ENCODE measurements at places on chromosomes 7 and 10. TPM values are rescaled to one million over a fixed set of nuclear protein-coding genes. Genes with fewer than 3 reads are reported as not detected.
A peak's percentile ranks its signal among the peaks of the same experiment; 100 is the strongest.

The OR2A5 gene
- not detected for total RNA-seq

DNA sequence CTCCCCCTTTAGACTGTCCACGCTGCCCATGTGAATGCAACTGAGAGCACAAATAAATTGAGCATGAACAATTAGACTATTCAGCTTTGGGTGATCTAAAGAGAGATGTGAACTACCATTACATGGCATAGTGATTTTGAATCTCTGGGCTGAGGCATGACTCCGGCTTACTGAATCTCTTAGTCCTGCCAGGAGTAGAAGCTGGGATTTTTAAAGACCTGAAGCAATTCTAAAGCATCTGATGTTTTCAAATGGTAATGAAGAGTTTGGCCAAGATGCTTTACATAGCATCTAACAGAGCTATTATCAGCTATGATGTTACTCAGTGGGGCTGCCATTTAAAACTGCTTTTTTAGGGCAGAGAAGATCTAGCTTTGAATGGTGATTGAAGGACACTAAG is 1059.1 kb downstream of the SORCS3 start:
- no peak for DNase-seq

DNA sequence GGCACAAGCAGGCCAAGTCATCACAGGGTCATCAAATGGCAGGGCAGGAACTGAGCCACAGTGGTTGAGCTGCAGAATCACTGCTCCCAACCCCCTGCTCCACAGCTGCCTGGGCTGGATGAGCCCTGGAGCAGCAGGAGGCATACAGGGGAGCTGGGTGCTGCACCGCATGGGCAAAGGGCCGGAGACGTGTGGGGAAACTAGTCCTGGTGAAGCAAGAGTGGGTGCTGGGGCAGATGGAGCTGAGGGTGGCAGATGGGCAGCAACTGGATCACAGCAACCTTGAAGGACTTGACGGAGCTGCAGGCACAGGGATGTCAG is 16.0 kb upstream of the VOPP1 start:
- DNase-seq = no peak

The ATRNL1 gene
- 0.12 TPM for total RNA-seq

DNA sequence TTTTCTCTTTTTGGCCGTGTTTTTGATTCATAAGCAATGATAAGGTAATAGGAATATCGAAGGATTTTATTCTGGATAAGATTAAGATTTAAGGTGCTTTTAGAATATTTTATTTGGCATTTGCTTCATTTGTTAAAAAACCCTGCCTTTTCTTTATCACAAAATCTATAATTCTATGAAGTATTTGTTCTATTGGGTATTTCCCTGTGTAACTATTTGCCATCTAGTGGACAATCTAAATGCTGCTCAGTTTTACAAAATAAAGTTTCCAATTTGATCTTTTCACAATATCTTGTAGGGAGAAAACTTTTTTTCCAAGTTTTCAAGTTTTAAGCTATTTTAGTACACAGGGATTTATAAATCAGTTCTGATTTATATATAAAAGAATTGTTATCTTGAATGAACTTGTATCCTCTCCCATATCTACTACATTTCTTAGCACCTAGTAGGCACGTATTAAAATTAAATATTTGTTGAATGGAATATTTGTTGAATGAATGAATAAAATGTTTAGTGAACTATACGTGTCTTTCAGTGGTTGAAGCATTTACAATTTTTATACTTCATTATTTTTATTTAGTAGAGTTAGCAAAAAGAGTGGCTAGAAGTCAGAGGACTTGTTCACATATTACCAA is 26.5 kb downstream of the ANKRD7 start:
- no peak for DNase-seq

DNA sequence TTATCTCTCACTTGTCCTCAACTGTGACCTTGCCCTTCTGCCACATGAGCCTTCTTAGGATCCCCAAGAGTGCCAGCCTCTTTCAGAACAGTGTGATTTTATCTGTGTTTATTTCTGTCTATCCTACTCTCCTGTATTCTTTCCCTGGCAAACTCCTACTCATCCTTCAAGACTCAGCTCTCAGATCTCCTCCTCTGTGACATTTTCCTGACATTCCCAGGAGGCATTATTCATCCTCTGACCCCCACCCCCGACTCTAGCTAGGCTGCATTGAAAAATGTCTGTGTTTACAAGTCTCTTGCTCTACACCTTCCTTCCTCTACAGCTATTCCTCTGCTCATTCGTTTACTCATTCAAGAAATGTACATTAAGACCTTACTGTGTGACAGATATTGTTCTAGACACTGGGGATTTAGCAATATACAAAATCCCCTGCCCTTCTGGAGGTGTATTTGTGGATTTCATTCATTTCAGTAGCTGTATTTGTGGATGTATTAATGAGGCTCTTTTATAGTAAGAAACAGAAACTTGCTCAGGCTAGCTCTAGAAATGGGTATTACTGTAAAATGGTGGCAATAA is 61.4 kb upstream of the COMTD1 start:
- no peak for DNase-seq

The WDR37 gene
- 14.1 TPM for total RNA-seq

The TTYH3 gene
- total RNA-seq = 20.5 TPM

The TMEM229A gene
- total RNA-seq = not detected

The SCART1 gene
- 0.10 TPM for total RNA-seq

- no peak for DNase-seq
Measured at GRCh38 chr10:78620985-78621799, 447.6 kb upstream of the ZMIZ1 start.

- no peak for DNase-seq
Measured at GRCh38 chr10:86961481-86962091, 3.2 kb downstream of the SNCG start.

DNA sequence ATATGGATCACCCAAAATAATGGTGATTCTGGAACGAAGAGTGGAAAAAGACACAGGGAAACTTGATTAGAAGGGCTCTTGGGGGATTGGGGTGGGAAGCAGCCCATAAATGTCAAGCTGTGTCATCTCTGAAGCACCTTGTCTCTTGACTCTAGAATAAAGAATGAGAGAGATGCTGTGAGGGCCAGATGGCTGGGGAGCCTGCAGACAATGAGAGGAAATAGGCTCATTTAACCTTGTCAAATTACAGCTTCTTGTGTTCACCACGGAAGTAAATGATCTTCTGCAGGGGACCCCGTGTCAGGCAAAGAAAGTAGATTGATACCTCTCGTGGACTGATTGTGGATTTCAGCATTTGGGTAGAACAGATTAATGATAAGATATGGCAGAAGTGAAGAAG is 159.3 kb downstream of the ST7 start:
- no peak for DNase-seq

GRCh38 chr7:133253519-133253875 is 619 bp downstream of the EXOC4 start:
- DNase-seq = no peak

DNA sequence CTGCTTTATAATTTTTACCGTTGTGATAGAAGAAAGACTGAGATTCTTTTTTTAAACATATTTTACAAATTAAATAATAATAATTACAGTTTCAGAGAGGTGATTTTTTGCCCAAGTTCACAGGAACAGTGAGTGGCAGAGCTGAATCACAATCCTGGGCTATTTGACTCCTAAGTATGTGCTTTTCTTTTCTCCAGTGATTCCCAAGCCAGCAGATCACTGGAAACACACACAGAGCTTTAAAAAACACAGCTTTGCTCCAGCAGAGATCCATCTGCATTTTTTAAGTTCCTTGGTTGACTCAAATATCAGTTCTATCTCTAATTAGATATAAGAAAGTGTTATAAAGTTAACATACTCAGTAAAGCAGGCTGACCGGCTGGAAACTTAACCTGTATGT is 69.0 kb downstream of the AHR start:
- no peak for DNase-seq

DNA sequence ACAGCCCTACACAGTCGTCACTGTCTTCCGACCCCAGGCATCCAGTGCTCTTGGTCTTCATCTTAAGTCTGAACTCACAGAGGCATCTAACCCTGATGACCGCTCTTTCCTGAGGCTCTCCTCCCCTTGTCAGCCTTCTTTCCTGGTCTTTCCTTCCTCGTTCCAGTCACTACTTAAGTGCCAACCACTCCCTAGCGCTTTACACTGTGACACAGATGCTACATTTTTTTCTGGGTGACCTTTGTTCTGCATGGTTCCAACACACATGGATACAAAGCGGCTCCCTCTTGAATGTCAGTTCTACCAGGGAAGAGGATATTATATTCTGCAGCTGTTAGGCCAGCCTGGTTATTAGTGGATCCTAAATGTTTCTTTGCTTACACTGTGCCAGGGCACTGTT is 12.7 kb downstream of the YWHAG start:
- no peak for DNase-seq

- peak; percentile 76 for DNase-seq
Measured at GRCh38 chr10:27252267-27253000, 11.8 kb upstream of the ACBD5 start.

The NPTX2 gene
- 4.8 TPM for total RNA-seq

The ZNF503 gene
- 2.2 TPM for total RNA-seq

- peak; percentile 59 for DNase-seq
Measured at GRCh38 chr10:95242581-95243317, 48.1 kb downstream of the PDLIM1 start.

GRCh38 chr10:58992830-58993460 is 183.5 kb upstream of the PHYHIPL start:
- DNase-seq = no peak

- DNase-seq = no peak
Measured at GRCh38 chr10:79610601-79611191, at the start of gene SFTPA1. Gene SFTPA1, plus strand, starts transcription at chr10:79610939. Its CDS starts 887 bp downstream, at chr10:79611826.

- peak; percentile 26 for DNase-seq
Measured at GRCh38 chr10:100847440-100847839, 65.3 kb upstream of the SLF2 start.

GRCh38 chr10:8563478-8563877 is 509.0 kb downstream of the GATA3 start:
- DNase-seq = no peak

GRCh38 chr10:128853537-128853936 is 613.5 kb upstream of the MGMT start:
- no peak for DNase-seq

DNA sequence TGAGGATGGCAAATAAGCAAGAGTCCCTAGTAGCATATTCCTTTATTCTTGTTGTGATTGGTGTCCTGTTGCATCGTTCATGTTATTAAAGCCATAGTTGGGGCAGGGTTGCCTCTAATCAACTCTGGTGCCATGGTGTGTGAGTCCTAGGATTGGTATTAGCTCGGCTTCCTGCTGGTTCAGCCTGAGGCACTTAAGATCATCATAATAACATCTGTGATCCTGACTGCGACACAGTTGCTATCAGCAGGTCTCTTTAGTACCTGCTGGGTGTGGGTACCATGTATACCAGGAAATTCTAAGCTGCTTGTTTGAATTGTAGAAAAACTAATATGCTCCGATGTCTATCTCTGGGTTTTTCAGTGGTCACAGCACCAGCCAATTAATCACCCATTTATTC is 1.6 kb downstream of the WEE2 start:
- peak; percentile 6 for DNase-seq

DNA sequence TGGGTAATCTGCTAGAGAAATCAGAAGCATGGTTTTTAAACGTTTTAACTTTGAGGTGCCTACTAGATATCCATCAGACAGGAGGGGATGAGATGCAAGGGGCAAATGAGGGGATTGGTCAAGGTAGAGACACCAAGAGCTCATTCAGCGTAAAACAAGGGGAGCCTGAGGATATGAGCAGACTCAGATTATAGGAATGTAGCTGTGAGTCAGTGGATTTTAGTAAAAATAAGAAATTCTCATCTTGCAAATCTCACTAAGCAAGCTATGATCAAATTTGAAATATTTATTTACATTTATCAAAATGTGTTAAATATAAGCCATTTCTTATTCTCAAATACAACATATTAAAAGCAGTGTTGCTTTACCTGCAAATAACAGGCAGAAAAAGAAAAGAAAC is 21.4 kb upstream of the TFEC start:
- DNase-seq = peak; percentile 15

The MUC12 gene
- 5.6 TPM for total RNA-seq

The ICA1 gene
- total RNA-seq = 0.24 TPM

The CRYGN gene
- not detected for total RNA-seq

DNA sequence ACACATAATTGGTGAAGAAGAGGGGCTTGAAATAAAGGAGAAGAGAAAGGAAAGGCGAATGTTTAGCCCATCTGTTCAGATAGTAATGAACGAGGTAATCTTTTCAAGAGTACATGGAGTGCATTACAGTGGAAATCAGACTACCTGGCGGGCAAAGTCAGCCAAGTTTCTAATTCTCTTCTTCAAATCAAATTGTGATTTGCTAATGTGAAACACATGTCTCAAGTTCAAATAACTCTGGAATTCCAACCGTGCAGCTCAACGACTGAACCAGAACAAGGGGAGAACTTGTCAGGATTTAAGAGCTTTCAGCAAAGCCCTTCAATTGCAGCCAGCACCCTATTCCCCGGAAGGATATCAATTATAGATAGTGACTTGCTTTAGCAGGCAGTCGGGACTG is 216.9 kb downstream of the GLI3 start:
- no peak for DNase-seq

GRCh38 chr10:131810036-131810804 is 90.6 kb upstream of the PPP2R2D start:
- DNase-seq = no peak

All from RPMI7951 (cell line).